ENCODE measurements at places on chromosomes 11 and 22. TPM values are rescaled to one million over a fixed set of nuclear protein-coding genes. Genes with fewer than 3 reads are reported as not detected.

GRCh38 chr22:20236052-20236717 lies 31.9 kb downstream of the RTN4R start:
- no peak overlapping the region for H3K4me3 ChIP-seq
- no peaks in the 10 kb centered on the region for H3K36me3 ChIP-seq
- no peaks in the 10 kb centered on the region for H3K4me1 ChIP-seq

Gene MS4A12
- total RNA-seq = not detected

Gene RNF26
- total RNA-seq = 3.4 TPM

Gene GSTT2
- total RNA-seq = 1.4 TPM

- H3K27me3 ChIP-seq = no peaks in the 10 kb centered on the region
- H3K4me1 ChIP-seq = no peaks in the 10 kb centered on the region
- H3K27ac ChIP-seq = no peak overlapping the region
These were observed 300.6 kb downstream of the TBC1D22A start for GRCh38 chr22:47063071-47063509.

DNA sequence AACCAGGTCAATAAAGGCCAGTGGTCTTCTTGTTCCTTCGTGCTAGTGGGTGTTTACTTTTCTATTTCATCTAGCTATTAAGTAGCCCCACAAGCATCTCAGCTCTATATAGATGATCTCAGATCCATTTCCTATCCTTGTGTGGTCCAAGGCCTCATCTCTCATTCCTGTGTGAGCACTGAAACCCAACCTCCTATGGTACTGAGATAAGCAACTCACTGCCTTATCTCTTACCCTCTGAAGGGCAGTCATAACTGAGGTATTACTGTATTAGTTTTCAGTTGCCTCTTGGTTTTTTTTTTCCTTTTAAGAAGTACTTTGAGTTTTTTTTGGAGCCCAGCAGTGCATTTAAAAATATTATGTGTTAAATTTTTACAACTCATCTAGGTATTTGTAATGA lies 28.3 kb downstream of the ACER3 start:
- H3K27ac ChIP-seq = no peak overlapping the region
- DNase-seq = peak; percentile 68
- H3K4me3 ChIP-seq = no peak overlapping the region

GRCh38 chr22:49473286-49473685 lies 354.4 kb downstream of the BRD1 start:
- H3K27me3 ChIP-seq = no peaks in the 10 kb centered on the region
- no peak overlapping the region for H3K27ac ChIP-seq
- no peak for DNase-seq
- no peak overlapping the region for H3K4me3 ChIP-seq
- no peaks in the 10 kb centered on the region for H3K4me1 ChIP-seq

Gene XKR3
- not detected for total RNA-seq

- H3K36me3 ChIP-seq = no peaks in the 10 kb centered on the region
- no peaks in the 10 kb centered on the region for H3K4me1 ChIP-seq
- peak; percentile 32 for DNase-seq
- H3K27ac ChIP-seq = no peak overlapping the region
These were observed 3.2 kb downstream of the HBB start for GRCh38 chr11:5223686-5224085.

DNA sequence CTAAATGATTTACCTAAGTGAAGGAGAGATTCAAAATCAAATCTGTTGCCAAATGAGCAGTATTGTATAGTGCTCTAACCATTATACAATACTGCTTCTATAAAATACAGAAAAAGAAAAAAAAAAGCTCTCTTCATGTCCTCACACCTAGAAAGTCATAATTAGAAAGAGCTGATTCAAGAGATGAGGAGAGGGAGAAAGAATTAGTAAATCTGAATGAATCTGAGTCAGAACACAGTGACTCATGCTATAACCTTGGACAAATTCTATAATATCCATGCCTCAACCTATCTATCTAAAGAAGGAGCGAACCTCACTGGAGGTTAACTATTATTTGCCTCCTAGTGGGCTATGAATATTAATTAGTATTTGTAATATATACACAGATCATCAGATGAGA lies 29.4 kb downstream of the AMBRA1 start:
- no peaks in the 10 kb centered on the region for H3K27me3 ChIP-seq
- no peak overlapping the region for H3K4me3 ChIP-seq
- DNase-seq = peak; percentile 64
- H3K27ac ChIP-seq = no peak overlapping the region

GRCh38 chr22:27149921-27150543 lies 492.6 kb downstream of the MIAT start:
- H3K4me1 ChIP-seq = peaks cover 4% of the 10 kb centered on the region
- H3K27me3 ChIP-seq = peaks cover 7% of the 10 kb centered on the region
- no peaks in the 10 kb centered on the region for H3K36me3 ChIP-seq
- H3K27ac ChIP-seq = no peak overlapping the region

- H3K27me3 ChIP-seq = peaks cover 2% of the 10 kb centered on the region
- no peak overlapping the region for H3K27ac ChIP-seq
- no peaks in the 10 kb centered on the region for H3K36me3 ChIP-seq
- H3K4me3 ChIP-seq = peak overlapping the region; percentile 79
- no peaks in the 10 kb centered on the region for H3K4me1 ChIP-seq
These were observed 2.8 kb upstream of the LARGE1 start for GRCh38 chr22:33923033-33923432.

- no peaks in the 10 kb centered on the region for H3K4me1 ChIP-seq
- H3K36me3 ChIP-seq = no peaks in the 10 kb centered on the region
- peaks cover 25% of the 10 kb centered on the region for H3K27me3 ChIP-seq
These were observed 12.1 kb upstream of the CHRM1 start for GRCh38 chr11:62933285-62933684.

DNA sequence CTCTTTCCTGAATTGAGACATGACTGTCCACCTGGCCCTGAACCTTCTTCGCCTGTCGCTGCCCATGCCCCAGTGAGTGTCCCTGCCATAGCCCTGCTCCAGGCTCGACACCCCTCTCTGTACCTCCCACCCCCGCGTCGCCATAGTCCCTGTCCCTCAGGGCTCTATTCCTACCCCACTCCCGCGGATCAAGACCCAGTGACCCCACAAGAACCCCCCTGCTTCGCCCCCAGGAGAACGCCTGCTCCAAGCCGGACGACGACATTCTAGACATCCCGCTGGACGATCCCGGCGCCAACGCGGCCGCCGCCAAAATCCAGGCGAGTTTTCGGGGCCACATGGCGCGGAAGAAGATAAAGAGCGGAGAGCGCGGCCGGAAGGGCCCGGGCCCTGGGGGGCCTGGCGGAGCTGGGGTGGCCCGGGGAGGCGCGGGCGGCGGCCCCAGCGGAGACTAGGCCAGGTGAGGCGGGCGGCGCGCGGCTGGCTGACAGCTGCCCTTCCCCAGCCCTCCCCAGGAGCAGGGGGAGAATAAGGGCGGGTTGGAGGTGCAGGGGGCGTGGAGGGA lies 5.6 kb downstream of the NRGN start:
- H3K27ac ChIP-seq = no peak overlapping the region
- peaks cover 10% of the 10 kb centered on the region for H3K4me1 ChIP-seq
- H3K36me3 ChIP-seq = no peaks in the 10 kb centered on the region
- no peaks in the 10 kb centered on the region for H3K27me3 ChIP-seq
- DNase-seq = no peak

Gene OR4P4
- total RNA-seq = not detected

Measured in IMR-90 (cell line).